ENCODE measurements at places on chromosomes 13 and 19. TPM values are rescaled to one million over a fixed set of nuclear protein-coding genes. Genes with fewer than 3 reads are reported as not detected.

The HPN gene
- 15.9 TPM for total RNA-seq

The PIP5K1C gene
- total RNA-seq = 64.1 TPM

The MTMR6 gene
- 8.4 TPM for total RNA-seq

The FCAR gene
- total RNA-seq = not detected

The SIGLEC10 gene
- total RNA-seq = 76.5 TPM

The TGDS gene
- 2.8 TPM for total RNA-seq

The NDUFA11 gene
- 210 TPM for total RNA-seq

The CFD gene
- 176 TPM for total RNA-seq

The RFPL4A gene
- not detected for total RNA-seq

The NPAS1 gene
- total RNA-seq = 1.7 TPM

The SLC25A42 gene
- 15.2 TPM for total RNA-seq

The ACER1 gene
- total RNA-seq = not detected

The ALOX5AP gene
- total RNA-seq = 81.6 TPM

The PRR19 gene
- not detected for total RNA-seq

The DBP gene
- total RNA-seq = 25.4 TPM

The EBI3 gene
- total RNA-seq = 2.5 TPM

The ARRDC5 gene
- total RNA-seq = 0.83 TPM

The SERPINE3 gene
- total RNA-seq = not detected

The CXCL17 gene
- total RNA-seq = 106 TPM

The TPTE2 gene
- total RNA-seq = not detected

The SPPL2B gene
- 54.9 TPM for total RNA-seq

The ZNF878 gene
- total RNA-seq = not detected

The ZNF382 gene
- total RNA-seq = 4.4 TPM

The CERS1 gene
- not detected for total RNA-seq

The GSK3A gene
- 36.8 TPM for total RNA-seq

The C13orf42 gene
- not detected for total RNA-seq

The FUT6 gene
- total RNA-seq = 0.98 TPM

The ZNF536 gene
- 0.78 TPM for total RNA-seq

Data from upper lobe of left lung (tissue), 6 donors.